ENCODE measurements at places on chromosomes 16 and 17.

DNA sequence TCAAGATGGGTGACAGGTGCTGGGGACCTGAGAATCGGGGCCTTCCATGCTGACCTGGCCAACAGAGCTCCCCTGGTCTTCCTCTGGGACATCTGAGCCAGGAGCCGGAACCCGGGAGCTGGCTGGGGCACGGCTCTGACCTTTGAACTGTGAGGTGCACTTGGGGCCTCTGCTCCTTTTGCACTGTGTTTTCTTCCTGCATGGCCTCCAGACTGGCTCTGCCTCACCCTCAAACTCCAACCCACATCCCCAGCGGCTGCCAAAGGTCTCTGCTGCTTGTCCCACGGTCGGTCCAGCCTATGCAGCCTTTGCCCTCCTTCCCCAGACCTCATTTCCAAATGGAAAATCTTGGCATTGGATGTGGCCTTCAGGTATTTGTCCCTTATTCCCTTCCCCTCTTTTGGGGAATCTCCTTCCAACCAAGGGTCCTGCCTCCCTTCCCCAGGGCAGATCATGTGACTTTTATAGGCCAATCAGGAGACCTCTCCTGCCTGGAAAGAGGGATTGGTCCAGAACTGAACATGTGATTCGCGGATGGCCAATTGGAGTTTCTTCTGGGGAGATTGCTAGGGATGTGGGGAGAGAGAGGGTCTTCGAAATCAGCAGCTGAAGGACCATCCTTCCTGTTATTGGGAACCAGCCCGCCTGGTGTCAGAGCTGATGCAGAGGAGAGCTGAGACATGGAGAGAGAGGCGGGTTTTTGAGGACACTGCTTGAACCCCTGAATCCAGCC lies 117.9 kb downstream of the CYLD start:
- peak; percentile 82 for DNase-seq

DNA sequence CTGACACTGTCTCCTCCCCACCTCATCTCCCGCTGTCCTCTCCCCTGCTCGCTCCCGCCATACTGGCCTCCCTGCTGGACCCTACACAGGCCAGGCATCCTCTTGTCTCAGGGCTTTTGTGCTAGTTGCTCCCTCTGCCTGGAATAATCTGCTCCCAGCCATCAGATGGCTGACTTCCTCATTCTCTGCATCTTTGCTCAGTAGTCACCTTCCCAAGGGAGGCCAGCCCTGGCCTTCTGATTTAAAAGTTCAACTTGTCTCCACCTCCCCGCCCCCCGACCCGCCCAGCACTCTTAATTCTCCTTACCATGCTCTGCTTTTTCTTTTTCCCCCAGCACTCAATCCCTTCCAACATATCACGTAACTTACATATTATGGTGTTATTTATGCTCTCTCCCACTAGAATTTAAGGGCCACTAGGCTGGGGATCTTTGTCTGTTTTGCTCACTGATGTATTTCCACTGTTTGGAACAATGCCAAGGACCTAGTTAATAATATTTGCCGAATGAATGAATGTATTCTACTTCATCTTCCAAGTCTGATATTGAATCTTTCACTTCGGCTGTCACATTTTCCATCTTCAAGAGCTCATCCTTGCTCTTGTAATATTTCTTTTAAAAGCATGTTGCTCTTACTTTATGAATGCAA lies 178.3 kb downstream of the CDK5R1 start:
- no peak for DNase-seq

DNA sequence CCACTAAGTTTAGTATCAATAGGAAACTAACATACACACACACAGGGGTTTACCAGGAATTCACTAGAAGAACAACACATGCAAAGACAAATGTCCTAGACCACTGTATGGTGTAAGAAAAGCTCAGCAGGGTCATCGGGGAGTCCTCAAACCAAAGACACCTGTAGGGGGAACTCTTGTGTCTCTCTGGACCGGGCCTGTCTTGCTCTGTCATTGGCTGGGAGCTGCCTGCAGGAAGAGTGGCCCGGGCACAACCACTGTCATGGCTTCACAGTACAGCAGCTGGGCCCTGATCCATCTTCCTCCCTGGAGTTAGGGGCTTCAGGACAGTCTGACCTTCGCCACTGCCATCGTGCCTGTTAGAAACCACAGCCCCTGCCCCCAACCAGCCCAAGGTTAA lies 263.6 kb upstream of the DYNLRB2 start:
- no peak for DNase-seq

DNA sequence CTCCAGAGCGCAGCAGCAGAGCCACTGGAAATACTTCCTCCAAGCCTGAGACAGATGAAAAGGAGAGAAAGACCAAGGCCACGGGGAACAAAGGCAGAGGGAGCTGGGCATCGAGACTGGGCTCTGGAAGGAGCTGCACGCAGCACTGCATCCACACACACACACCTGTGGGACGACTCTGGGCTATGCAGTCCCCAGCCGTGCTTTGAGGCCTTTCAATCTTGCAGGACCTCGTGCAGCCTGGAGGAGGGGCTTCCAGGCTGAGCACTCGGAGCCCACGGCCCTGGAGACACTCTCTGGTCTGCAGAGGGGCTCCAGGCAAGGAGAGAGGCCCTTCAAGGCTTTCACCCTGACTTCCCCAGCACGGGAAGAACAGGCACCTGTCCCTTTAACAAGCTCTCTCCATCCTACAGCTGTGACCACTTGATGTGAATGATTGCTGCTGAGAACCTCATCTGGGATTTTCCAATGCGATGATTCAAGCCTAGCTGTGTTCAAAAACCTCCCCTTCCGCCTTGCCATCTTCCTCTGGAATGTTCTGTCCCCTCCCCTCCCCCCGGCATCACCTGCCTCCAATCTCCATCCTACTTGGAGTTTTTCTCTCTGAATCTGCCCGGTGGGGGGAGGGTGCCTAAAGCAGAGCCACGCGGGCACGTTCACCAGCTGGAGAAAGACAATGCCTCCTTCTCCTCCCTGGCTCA lies 37.5 kb downstream of the RBFOX3 start:
- DNase-seq, result no peak

DNA sequence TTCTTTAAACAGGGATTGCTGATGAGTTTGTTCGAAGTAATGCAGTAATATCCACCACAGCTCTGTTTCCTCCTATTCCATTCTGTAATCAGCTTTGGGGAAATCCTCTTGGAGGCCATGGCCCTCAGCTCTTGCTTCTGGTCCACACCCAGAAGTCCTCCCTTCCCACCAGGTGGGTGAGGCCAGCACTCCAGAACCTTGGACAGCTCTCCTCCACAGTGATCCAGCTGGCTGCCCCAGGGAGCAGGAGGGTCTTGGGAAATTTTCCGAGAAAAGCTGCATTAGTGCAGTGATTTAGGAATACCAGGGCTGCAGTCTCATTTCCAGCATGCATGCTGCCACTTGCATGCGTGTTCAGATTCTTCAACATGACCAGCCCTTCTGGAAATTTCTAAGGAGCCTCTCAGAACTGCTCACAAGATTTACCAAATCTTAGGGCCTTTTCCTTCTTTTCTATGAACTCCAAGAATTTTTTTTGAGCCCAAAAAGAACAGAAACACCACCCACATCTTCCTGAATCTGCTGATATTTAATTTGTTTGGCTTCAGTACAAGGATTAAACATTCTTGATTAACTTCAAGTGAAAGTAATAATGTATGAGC lies 4.2 kb downstream of the SMPD3 start:
- DNase-seq, result no peak

GRCh38 chr16:50560903-50561863 lies 13.0 kb downstream of the NKD1 start:
- DNase-seq, result no peak

DNA sequence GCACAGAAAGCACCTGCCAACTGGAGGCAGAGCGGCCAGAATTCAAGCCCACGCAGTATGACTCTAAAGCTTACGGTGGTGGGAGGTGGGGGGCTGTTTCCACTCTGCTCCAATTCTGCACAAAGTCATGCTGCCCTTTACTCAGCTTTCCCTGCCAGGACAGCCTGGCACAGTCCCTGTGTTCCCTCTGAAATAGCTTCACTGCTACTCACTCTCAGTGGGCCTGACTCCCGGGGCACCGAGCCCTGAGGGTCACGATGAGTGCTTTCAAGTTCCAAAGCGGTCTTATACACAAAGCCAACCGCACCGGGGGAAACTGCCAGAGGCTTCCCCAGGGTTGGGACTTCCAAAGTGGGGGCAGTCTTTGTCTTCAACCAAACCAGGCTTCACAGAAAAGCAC lies 306.1 kb upstream of the XYLT1 start:
- no peak for DNase-seq

DNA sequence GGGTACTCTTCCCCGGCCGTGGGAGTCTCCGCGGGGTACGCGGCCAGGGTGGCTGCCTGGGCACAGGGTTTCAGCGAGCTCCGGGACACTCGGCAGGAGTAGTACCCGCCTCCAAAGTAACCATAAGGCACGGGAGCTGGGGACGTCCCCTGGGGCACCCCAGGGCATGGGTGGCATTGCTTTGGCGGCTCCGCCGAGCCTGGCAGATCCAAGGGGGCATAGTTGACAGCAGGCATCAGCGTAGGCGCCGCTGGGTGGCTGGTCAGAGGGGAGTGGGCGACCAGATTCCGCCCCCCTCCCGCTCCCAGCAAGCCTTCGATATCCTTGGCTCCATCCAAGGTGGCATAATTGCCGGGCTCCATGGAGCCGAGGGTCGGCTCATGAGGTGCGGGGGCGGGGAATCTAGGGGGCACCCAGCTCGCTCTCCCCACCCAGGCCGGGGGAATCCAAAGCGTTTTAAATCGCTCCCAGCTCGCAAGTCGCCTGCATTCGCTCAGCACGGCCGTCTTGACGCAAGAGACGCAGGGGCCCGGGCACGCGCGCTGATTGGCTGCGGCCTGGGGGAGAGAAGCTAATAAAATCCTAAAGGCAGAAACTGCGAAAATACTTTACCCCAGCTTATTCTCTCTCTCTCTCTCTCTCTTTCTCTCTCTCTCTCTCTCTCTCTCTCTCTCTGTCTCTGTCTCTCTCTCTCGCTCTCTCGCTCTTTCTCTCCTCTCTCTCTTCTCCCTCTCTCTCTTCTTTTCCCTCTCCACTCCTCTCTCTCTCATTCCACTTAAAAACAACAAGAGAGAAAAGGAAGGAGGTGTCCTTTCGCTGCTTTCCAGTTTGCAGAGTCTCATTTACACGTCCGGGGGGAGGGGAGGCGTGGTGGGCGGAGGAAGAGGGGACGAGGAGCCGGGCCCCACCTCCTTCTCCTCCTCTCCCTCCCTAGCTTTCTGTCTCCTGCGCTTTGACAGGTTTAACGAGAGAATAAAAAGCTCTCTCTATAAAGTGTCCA lies at the start of gene HOXB13:
Gene HOXB13, minus strand, starts transcription at position 519 of the 1,000 bp plus-strand sequence. Its CDS starts 157 bp downstream, at position 362.
- DNase-seq, result no peak

GRCh38 chr17:50956750-50957523 lies 90.8 kb upstream of the TOB1 start:
- DNase-seq, result no peak

- DNase-seq, result no peak
These were observed 119.1 kb downstream of the KCNJ12 start for GRCh38 chr17:21495281-21495680.

GRCh38 chr16:77951788-77952187 lies 70.6 kb upstream of the CLEC3A start:
- no peak for DNase-seq

GRCh38 chr16:13767215-13767614 lies 152.7 kb upstream of the ERCC4 start:
- DNase-seq, result no peak

DNA sequence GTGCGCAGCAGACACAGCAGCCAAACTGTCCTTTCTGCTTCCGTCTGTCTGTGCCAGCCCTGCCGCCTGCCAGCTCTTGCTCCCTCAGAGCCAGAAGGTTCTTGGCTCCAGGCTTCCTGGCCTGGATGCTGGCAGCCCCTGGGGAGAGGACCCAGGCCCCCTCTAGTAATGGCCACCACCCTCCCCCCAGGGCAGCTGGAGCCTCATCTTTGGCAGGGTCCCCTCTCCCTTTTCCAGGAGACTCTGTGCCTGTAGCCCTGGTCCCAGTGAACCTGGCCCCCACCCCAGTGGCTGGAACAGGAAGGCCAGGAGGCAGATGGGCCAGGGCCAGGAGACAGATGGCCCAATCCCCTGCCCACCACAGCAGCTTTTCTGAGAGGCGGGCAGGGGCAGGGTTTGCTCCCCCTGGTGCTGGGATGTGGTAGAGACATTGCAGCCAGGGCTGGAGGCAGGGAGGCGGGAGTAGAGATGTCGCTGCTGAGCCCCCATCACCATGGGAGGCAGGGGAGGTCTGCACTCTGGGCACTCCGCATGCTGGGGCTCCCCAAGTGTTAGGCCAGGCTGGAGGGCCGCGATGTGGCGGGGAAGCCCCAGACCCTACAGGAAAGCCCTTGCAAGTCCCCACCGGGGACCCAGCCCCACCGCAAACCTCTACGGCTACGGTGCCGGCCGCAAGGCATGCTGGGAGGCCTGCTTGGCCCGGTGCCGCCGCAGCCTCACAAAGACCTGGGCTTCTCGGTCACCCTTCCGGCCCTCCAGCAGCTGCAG lies 16.7 kb downstream of the UNC13D start:
- no peak for DNase-seq

DNA sequence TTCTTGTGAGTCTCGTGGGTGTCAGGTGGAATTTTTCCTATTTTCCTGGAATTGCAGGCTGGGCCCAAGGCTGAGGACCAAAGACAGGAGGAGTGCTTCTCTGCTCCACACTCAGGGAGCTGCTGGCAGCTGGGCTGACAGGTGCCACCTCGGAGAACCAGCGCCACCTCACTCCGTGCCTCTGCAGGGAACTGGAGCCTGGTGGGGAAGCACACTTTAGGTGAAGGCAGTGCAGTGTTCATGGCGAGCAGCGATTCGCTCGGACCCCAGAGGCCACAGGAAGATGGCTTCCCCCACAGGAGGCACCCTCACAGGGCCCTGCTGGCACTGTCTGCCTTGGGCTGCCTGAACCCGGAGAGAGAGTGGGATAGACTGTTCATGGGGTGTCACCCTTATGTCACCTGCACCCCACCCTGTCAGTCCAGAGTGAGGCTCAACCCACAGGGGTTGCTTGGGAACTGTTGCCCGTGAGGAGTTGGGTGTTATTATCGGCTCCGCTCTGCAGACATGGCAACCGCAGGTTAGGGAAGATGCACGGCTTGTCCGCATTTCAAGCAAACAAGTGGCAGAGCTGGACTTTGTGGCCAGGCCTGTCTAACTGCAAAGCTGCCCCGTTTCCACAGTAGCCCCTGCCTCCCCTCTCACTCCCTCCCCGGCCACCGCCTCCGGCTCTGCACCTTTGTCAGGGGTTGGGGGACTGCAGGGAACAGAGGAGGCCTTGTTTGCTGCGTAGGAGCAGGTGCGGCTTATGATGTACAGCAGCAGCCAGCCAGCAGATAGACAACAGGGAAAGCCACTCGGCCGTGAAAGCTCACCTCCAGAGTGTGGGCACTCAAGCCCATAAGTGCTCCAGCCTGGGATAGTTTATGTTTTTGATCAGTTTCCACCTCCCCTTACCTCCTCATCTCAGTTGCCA lies 15.5 kb downstream of the TBC1D24 start:
- DNase-seq, result no peak
